Activated CD4-positive, alpha-beta T cell treated with anti-CD3 and anti-CD28 coated beads for 24 hours (primary cell): ENCODE measurements at places on chromosomes 6 and 20.

DNA sequence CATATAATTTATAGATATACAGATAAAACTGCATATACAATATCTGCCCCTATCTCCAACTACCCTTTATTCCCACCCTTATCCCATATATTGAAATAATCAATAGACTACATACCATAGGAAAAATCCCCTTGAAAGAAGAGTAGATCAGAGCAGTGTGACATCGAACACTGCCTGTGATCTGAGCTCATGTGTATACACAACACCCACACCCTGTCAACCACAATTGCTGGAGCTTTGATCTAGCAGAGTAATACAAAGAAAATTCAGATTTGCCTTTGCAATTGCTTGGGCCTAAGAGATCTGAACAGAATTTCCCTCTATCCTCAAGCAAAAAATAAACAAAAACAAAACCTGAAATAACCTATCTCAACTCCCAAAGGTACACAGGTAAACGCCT is 119.3 kb downstream of the ASCC3 start:
- no peak for DNase-seq

- DNase-seq = no peak
Measured at GRCh38 chr6:147366290-147366689, 142.2 kb upstream of the SAMD5 start.

GRCh38 chr6:165325609-165326008 is 16.2 kb upstream of the C6orf118 start:
- no peak for DNase-seq

- no peak for DNase-seq
Measured at GRCh38 chr6:37582306-37582705, 82.6 kb upstream of the CCDC167 start.

- no peak for DNase-seq
Measured at GRCh38 chr6:103672169-103672568, 1187.5 kb downstream of the HACE1 start.

GRCh38 chr6:129730477-129731165 is 20.6 kb upstream of the ARHGAP18 start:
- no peak for DNase-seq

- no peak for DNase-seq
Measured at GRCh38 chr20:17958373-17959256, 10.0 kb downstream of the SNX5 start.

DNA sequence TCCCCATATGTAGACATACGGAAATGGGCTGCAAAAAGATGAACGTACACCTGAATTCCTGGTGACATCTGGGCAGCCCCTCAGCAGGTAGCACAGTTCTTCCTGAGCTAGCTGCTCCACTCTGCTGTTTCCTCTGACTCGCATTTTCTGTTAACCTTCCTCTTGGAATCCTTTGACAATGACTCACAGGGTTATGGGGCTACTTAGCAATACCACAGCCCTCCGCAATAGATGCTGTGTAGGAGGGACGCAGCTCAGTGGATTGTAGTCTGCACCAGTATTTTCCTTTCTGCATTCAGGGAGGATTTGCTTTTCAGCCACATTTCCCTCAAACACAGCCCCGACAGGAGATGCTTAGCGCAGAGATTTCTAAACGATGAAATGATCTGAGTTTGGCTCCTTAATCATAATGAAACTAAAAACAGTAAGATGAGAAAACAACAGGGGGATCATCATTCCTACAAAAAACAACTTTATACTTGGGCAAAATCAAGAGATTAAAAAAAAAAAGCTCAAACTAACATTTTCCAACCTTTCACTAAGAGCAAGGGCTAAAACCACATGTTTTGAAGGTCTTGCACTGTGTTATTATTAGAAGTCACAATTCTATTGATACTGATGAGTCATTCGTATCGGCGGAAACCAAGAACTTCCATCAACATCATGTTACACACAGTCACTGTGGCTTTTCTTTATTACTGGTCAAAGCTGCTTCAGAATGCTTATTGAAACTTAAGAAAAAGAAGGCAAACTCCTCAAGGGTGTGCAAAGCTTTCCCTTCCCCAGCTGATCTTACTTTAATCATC is 12.2 kb downstream of the BACH2 start:
- no peak for DNase-seq

DNA sequence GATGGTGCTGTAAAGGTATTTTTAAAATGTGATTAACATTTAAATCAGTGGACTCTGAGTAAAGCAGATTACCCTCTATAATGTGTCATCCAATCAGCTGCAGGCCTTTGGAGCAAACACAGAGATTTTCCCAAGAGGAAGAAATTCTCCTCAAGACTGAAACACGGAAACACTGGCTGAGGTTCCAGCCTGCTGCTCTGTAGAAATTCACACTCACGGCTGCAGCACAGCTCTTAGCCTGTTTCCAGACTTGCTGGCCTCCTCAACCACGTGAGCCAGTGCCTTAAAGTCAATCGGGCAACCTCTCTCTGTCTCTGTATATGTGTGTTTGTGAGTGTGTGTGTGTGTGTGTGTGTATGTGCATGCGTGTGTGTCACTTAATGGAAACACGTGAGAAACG is 41.1 kb downstream of the PDE10A start:
- DNase-seq = no peak

DNA sequence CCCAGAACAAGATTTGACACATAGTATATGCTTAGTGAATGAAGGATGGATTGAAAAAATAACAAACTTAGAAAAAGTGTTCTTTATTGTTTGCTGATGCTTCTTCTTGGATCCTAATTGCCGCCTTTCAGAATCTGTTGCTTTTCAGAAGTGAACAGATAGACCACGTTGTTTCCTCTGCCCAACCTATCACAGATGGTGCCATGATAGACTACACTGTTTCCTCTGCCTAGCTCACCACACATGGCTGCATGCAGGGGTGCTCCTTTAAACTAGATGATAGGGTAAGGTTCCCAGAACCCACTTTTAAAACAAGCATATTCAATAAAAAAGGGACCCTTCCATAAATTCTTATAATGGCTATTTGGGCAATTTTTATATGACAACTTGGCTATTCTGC is 4.6 kb upstream of the RGS17 start:
- DNase-seq = no peak

GRCh38 chr6:125846292-125847024 is 55.7 kb downstream of the NCOA7 start:
- no peak for DNase-seq

DNA sequence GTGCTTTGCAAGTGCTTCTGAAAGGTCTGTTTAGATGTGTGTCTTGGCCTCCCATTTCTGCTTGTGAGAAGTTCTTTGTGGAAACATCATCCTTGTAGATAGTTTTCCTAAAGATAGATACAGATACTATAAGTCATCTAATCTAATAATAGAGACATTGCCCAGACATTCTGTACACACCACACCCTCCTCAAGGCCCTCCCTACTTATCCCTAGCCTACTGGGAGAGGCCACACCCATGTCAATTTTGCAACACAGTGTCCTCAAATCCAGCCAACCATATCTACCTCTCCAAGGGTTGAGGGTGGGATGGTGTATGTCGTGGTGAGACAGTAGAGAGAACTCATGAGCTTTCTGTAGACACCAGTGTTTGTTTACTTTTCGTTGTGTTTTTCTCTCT is 6.2 kb downstream of the KDM1B start:
- DNase-seq = no peak

- DNase-seq = no peak
Measured at GRCh38 chr20:31515072-31515774, 981 bp downstream of the HM13 start.

DNA sequence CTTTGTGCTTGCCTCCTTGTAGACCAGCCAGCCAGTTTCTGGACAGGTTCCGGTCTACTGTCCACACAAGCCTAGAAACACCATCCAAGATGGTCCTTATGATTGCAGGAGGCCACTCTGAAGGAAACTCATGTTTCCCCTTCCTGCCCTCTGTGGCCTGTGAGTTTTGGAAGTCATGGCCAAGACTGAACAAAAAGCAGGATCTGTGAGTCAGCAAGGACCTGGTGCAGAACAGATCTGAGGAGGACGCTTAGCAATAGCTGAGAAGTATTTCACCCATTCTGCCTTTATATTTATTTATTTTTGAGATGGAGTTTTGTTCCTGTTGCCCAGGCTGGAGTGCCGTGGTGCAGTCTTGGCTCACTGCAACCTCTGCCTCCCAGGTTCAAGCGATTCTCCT is 134.6 kb upstream of the EEF1E1 start:
- no peak for DNase-seq

- DNase-seq = no peak
Measured at GRCh38 chr6:125363039-125363823, 61.5 kb upstream of the HDDC2 start.

GRCh38 chr6:34795836-34796425 is 4.0 kb downstream of the BLTP3A start:
- DNase-seq = no peak

- DNase-seq = no peak
Measured at GRCh38 chr6:2909718-2910117, 6.6 kb upstream of the SERPINB9 start.

DNA sequence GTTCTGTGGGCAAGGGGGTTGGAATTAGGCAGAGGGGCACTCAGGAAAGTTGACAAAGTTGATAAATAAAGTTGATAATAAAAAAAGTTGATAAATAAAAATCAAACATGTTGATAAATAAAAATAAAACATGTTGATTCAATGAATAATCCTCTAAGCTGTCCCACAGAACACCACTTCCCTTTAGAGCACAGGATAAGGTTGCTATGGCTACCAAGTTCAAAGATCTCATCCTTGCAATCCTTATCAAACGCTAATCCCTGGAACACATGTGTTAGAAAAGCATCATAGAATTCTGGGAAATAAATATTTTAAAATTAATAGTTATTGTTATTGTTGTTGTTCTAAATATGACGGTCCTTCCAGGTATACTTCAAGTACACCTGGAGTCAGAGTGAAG is 33.9 kb downstream of the MBOAT1 start:
- no peak for DNase-seq

- no peak for DNase-seq
Measured at GRCh38 chr6:136662347-136663237, 112.4 kb upstream of the MAP7 start.

DNA sequence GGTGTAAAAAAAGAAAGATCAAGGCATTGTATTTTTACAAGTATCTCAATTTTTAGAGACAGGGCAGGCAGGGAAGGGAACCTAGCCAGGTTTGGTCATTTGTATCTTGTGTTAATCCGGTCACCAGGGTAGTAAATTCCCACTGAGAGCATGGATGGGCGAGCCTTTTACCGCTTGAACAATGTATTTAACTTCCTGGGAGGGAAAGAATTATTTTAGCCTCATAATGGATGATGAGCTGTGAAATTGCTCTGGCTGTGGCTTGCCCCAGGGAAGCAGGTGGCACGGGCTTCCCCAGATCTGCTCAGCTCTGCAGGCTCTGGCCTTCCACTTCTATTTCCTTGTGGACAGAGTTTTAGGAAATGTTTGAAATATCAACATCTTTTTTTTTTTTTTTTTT is 72.9 kb downstream of the TOX2 start:
- DNase-seq = no peak

GRCh38 chr20:21681922-21682318 is 23.5 kb upstream of the PAX1 start:
- DNase-seq = no peak

GRCh38 chr6:13724182-13724581 is 12.5 kb upstream of the RANBP9 start:
- DNase-seq = no peak

DNA sequence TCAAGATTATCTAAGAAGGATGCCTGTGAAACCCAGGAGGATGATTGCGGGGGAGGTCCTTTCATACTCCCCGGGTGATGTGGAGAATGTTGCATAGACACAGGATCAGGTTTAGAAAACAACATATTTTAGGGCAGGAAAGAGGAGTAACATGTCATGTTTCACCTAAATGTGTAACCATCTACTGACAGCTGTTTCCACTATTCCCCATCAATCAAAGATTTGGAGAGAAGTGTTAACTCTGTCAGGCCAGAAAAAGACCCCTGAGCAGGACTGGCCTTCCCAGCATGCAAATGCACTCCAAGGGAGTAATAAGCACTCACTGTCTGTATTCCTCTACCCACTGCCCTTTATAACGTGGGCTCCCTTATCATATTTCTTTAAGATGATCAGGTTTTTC is 148.0 kb upstream of the KCNK16 start:
- no peak for DNase-seq

DNA sequence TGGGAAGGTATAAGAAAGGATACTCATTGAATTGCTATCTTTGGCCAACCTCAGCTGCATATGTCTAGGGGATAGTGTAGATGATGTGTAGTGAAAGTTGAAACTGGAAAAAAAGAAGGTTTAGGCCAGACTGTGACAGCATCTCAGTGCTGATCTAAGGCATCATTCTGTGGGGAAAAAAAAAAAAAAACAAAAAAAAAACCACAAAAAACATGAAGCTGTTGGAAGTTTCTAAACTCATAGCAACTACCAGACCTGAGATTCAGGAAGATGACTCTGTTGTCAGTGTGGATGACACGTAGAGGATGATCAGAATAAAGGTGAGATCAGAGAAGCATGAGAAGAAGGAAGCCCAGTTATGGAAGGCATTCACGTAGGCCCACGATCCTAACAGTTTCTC is 100.8 kb upstream of the CNKSR3 start:
- no peak for DNase-seq

DNA sequence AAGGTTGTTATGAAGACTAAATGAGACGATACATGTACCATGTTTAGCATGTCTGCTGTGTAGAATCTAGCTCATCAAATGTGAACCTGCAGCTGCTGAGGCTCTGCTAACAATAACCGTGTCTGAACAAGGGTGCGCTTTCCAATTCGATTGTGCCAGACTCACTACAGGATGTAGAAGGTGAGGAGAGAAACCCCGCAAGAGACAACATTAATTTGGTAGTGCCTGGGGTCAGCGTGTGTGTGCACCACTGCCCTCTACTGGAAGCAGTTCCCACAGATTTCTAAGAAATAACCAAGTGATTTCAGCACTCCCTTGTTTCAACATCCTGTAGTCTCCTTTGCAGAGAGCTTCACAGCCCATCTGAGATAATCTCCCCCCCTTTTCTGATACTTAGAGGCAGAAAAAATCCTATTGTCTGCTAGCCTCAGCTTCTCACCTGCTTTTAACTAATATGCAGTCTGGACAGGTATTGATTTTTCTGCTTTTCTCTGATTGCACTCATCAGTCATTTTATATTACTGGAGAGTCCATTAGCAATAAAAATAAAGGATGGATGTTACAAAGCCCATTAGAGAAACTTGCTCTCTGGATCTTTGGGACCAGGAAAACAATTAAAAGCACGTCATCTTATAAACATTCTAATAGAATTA is 96.7 kb upstream of the BACH2 start:
- DNase-seq = peak; percentile 71

- no peak for DNase-seq
Measured at GRCh38 chr6:26375270-26375669, 7.6 kb upstream of the BTN2A2 start.

DNA sequence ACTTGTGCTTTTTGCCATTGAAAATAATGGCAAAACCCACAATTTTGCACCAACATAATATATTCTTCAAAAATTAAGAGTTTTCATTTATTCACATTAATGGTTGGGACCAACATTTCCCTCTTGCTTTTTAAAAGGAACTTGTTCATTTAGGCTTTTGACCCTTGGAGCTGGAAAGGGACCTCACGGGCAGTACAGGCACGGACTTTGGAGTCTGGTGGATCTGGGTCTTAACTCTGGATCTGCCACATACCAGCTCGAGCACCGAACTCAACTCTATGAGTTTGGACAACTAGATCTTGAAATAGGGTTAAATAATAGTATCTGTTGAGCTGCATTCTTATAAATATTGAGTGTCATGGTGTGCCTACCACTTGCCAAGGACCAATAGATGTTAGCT is 37.2 kb downstream of the AFDN start:
- no peak for DNase-seq
